ENCODE measurements at places on chromosomes 1 and 21. TPM values are rescaled to one million over a fixed set of nuclear protein-coding genes. Genes with fewer than 3 reads are reported as not detected.

GRCh38 chr1:221335161-221336101 is 406.5 kb downstream of the DUSP10 start:
- peak; percentile 65 for DNase-seq

GRCh38 chr1:181174861-181175260 is 86.4 kb downstream of the IER5 start:
- no peak for DNase-seq

DNA sequence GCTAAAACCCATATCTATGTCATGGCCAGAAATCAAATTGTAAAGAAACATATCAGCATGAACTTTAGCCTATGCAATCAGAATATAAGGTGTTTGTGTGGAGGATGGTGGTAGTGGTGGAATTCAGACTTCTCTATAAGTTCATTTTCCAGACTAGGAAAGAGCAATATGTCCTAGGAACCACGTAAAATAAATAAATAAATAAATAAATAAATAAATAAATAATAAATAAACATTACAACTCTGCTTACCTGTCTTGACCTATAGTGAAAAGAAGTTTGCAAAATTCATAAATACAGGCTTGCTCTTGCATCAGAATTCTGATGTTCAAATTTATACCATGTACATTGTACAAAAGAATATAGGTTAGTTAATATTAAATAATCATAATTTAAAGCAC is 1382.6 kb upstream of the ADGRL2 start:
- DNase-seq, result no peak

DNA sequence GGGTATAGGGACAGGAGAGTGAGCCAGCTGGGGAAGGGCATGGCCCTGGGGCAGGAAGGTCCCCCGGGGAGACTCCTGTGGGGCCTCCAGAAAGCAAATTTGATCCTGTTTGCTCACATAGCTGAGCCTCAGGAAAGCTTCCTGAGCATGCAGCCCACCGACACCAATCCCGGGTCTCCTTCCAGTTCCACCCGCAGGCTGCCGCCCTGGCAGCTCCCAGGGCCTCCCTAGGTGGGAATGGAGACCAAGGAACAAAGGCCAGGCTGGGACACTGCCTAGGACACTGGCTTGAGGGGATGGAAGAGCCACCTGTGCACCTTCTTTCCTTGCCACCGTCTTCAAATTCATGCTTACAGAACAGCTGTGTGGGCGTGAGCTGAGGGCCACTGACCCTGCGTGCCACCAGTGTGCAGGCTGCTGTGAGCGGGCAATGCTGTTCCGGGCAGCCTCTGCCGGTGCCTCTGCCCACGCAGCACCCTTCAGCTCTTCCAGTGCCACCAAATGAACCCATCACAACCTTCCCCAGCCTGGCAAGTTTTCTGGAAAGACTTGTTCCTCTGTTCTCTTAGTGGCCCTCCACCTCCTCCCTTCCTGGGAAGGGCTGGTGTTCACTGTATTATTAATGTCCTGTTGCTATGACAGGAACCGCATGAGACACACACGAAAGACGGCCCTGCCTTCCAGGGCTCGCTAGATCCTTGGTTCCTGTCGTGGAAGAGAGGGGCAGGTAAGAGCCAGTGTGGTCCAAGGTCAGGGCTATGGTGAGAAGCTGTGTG is 53.6 kb downstream of the ACBD3 start:
- DNase-seq, result no peak

- DNase-seq, result no peak
These were observed 62.3 kb downstream of the ST6GALNAC3 start for GRCh38 chr1:76136894-76137293.

DNA sequence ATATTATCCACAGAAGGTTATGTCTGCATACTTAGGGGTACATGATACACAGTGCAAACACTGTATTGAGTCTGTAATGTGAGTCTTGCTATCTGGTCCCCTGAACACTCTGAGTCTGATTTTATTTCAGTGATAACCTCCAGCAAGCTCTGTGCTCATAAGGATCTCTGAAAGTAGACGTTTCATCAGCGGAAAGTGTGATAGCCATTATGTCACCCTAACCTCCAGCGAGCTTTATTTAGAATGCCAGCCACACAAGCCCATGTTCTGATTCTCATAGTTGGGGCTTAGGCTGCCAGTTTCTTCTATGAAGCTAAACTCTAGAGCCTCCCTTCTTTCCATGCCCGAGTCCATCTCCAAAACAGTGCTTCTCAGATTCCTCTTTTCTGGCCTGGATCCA is 3.3 kb downstream of the NR5A2 start:
- no peak for DNase-seq

- no peak for DNase-seq
These were observed 43.4 kb downstream of the RPS6KC1 start for GRCh38 chr1:213094446-213094845.

DNA sequence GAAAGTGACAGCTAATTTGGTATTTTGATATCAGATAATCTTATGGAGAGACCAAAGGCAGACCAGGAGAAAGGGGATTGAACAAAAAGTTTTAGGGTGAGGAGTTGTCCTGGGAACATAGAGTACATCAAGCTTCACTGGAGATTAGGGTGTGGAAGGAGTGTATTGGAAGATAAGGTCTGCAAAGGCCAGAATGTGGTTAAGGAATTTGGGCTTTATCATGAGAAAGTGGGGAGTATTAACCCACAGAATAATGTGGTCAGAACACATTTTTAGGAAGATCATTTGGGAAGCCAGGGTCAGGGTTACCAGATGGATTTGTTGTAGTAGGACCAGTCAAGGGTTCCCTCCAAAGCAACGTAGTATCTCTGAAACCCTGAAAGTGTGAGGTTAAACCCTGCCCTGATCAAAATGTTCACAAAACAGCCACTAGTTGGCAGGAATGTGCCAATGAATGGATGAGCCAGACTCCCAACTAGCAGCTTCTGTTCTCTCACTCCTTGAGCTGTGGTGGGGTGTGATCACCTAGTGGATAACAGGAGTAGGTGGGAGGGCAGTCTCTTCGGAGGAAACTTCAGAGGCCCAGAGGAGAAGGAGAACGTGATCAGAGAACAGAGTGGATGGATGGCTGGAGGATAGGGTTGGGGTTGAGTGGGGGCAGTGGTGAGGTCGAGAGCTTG is 35.8 kb downstream of the SLC2A1 start:
- peak; percentile 53 for DNase-seq

GRCh38 chr1:229943148-229943714 is 123.8 kb upstream of the GALNT2 start:
- no peak for DNase-seq

DNA sequence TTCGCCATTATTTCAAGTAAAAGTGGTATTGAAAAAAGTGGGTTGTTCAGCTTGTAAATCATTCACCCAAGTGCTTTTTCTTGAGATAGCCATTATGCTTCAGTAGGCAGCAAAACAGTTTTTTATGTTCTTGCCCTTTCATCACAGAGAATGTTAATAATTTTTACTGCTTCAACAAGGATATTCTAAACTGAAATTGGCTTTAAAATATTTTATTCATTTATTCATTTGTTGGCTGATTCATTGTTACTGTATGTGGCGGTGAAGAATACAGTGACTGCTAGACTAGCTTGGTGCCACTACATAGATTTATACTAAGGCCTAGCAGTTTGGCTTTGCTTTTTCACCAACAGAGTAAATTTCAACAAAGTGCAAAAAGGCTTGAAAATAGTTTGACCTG is 121.5 kb downstream of the OLFML2B start:
- DNase-seq, result no peak

S100A14 gene
- total RNA-seq, result 4.2 TPM

A3GALT2 gene
- total RNA-seq, result not detected

TGFBR3 gene
- total RNA-seq, result 4.2 TPM

OXCT2 gene
- 5.9 TPM for total RNA-seq

ACTL8 gene
- 0.17 TPM for total RNA-seq

NR0B2 gene
- not detected for total RNA-seq

AGT gene
- total RNA-seq, result 4.7 TPM

Data from kidney epithelial cell (primary cell).